ENCODE measurements at places on chromosomes 16 and 17.

DNA sequence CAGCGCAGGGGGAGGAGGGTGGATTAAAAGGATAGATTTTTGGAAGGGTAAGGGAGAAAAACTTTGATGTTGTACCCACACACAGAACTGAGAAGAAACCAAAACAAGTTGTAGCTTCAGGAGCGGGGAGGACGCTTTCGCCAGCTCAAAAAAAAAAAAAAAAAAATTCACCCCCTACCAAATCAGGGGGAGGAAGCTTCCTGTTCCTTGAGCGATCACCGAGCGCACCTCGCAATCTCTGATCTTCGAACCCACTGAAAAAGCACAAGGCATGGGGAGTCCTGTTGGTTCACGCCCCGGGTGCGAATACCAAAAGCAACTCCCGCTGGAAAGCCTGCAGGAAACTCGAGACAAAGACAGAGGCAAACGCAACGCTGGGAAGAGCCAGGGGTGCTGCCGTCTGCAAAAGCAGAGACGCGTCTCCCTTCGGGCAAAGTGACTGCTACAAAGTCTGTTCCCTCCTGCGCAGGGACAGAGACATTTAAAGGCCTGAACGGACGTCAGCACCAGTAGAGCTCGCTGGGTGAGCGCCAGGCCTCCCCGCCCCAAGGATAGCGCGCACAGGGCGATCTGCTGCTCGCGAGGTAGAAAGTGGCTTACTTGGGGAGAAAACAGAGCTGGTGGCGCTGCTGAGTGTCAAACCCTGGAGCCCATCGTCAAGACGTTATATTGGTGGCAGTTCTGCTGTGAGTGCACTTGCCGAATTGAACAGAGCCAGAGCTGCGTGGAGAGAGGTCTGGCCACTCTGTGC lies 190.4 kb downstream of the USP22 start:
- DNase-seq: peak; percentile 59

GRCh38 chr17:82632451-82632850 lies 15.8 kb downstream of the WDR45B start:
- DNase-seq: no peak

GRCh38 chr16:12531937-12532336 lies 271.8 kb downstream of the CPPED1 start:
- no peak for DNase-seq

DNA sequence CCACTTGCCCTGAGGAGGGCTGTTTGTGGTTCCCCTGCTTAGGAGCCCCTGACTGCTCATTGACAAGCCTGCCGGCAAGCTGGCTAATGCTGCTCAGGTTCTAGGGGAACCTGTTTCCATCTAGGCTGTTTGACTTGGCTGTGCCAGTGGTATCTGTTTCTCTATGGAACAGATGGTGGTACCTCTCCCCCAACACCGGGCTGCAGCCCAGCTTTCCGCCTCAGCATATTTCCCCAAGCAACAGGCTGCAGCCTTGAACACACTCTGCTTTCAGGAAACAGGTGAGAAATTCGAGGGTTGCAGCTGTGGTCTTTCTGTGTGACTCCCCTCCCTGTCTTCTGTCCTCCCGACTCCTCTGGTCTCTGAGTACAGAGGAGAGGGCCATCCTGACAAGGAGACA lies 132.3 kb downstream of the TMEM132E start:
- no peak for DNase-seq

DNA sequence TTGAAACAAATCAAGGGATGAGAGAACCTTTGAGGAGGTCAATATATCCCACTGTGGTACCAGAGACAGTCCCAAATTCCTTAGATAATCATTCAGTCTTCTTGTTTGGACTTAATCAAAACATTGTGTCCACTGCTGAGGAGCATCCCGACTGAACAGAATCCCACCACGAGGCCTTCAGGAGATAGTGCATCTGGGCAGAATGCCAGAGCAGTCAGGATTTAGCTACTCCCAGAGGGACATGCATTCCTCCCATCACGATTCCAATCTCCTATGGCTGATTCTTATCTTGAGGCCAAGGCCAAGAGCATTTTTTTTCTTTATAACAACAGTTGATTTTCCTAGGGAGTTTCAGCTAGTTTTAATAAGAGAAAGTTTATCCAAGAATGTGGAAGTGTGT lies 87.4 kb upstream of the COX10 start:
- no peak for DNase-seq

DNA sequence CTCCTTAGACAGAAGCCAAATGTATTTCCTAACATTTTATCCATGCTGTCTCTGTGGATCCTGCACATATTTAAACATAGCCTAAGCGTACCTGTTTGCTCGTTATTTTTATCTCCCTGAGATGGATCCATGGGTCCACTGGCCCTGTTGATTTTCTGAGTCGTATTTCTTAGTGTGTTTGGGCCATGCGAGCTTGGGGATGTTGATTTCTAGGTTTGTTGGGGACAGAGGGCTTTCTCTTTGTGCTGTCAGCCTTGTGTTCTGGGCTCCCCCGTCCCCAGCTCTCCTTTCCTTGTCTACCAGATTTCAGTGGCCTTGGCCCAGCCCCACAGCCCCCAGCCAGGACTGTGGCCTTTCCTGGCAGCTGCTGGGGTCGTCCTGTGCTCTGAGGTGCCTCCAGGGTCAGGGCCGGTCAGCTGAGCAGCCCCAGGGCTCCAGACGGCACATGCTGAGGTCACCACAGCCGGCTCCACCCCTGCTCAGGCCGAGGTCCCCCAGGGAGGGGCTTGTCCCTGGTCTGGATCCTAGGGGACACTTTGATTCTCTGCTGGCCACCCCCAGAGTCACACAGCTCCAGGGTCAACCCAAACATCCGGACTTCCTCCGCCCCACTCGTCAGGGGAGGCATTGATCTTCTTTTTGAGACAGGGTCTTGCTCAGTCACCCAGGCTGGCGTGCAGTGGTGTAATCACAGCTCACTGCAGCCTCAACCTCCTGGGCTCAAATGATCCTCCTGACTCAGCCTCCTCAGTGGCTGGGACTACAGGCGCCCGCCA lies 4.4 kb downstream of the SSTR5 start:
- DNase-seq: peak; percentile 54
